ENCODE measurements at places on chromosomes 7 and 10.

DNA sequence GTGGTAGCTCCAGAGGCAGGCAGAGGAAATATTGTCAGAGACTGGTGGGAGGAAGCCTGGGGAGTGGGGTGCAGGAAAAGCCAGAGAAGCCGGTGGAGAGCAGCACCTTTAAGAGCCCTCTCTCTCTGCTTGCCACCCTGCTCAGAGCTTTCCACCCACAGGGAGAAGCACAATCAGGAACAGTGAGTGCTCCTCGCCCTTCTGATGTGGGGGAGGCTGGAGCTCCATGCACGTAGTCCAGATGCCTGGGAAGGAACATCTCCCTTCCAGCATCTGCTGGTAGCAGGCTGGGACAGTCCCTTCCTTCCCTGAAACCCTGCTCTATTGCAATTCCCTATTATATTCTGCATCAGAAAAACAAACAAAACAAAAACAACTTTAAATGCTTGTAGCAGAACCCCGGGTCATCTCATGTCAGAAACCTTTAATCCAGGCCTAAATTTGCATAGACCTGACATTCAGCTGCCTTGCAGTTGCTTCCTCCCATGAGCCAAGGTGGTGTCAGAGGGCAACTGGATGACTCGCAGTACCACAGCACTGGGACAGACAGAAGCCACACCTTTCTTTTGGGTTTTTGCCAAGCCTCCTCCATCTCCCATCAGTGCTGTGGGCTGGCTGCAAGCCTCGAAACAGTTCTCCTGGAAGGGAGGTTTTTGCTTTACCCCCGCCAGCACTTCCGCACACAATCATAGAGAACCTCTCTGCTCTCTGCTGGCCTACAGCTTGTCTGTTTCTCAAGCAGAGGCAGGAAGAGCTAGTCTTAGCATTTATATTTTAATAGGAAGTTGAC, 13.1 kb downstream of the AVPI1 start:
- no peak for DNase-seq

- DNase-seq, result no peak
These were observed 86.7 kb upstream of the GSDME start for GRCh38 chr7:24843821-24844434.

DNA sequence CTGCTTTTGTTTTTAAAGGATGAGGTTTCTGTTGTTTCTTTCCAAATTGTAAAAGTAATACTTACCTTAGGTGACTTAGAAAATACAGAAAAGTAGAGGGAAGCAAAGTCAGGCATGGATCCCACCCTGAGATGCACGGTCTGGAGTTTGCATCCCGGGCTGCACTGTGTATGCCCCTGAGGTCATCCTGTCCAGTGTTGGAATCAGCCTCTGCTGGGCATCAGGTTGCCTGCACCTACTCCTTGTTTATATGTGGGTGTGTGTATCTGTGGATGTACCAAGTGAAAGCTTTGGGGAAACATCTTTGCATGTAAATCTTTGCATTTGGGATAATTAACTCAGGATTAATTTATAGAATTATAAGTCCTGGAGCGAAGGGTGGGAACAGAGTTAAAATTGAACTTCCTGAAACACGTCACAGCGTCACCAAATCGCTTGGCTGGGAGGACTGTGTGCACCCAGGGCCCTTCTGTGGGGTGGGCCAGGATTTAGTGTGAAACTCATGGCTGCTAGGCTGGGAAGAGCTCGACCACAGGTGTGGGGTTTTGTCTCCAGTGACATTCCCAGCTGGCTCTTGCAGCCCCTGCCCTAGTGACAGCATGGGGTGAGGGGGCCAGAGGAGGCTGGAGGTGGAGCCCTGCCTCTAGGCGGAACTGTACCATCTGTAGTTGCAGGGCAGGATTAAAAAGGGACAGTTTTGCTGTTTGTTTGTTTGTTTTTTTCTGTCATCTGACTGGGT, 27.9 kb downstream of the GTF2IRD1 start:
- no peak for DNase-seq

DNA sequence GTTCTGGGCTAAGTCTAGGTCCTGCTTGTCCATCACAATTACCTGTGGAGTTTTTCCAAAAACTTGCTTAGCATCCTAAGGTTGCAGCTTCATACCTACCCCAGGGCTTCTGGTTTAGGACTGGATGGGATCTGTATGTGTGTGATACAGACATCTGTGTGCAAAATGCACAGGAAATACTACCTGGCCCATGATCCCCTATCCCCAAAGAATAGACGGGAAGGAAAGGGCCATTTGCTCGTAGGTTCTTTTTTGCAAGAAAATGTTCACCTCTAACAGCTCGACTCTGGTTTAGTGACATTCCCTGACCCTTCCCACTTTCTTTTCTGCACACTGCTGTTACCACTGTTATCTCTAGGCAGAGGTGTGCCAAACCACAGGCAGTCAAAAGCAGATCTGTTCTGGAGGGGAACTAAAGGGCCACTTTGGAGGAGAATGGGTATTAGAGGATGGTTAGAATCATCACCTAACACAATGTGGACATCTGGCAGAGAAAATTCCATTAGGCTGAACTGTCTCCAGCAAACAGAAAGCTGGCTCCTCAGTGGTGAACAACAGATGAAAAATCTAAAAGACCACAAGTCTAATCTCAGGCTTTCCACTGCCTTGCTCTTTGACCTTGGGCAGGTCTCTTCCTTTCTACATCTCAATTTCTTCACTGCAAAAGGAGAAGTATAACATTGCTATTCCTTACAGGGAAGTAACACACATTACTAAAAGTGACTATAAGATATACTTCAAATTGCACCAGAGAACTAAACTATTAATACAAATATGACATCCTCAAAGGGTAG, 107.4 kb downstream of the UBE2H start:
- DNase-seq, result no peak

Measured in substantia nigra (tissue), 51 donors.